GF-D8 (cell line): ENCODE measurements at places on chromosomes 2 and 18.

GRCh38 chr2:20484810-20485611, 38.1 kb downstream of the RHOB start:
- no peak for DNase-seq

- no peak for DNase-seq
Observed at GRCh38 chr18:36335476-36336279, 38.2 kb downstream of the FHOD3 start.

GRCh38 chr2:175418224-175418835, 236.8 kb upstream of the ATP5MC3 start:
- no peak for DNase-seq

DNA sequence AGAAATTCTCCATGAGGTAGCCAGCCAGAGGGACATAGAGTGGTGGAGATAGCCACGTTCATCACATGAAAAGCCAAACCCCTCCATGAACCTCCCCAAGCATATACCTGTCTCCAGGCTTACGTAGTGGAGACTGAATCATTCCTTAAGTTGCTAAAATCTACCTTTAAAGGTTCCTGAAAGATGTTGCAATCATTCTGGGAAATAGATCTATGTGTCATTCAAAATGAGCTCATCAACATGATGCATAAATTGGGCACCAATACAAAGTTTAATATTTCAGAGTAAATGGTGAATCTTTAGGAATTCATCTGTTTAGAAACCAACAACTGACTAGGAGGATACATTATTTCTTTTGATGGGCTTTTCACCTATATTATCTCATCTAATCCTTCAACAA, 362.6 kb upstream of the ID2 start:
- no peak for DNase-seq

- no peak for DNase-seq
Observed at GRCh38 chr18:76943542-76944339, 121.4 kb downstream of the ZNF236 start.

DNA sequence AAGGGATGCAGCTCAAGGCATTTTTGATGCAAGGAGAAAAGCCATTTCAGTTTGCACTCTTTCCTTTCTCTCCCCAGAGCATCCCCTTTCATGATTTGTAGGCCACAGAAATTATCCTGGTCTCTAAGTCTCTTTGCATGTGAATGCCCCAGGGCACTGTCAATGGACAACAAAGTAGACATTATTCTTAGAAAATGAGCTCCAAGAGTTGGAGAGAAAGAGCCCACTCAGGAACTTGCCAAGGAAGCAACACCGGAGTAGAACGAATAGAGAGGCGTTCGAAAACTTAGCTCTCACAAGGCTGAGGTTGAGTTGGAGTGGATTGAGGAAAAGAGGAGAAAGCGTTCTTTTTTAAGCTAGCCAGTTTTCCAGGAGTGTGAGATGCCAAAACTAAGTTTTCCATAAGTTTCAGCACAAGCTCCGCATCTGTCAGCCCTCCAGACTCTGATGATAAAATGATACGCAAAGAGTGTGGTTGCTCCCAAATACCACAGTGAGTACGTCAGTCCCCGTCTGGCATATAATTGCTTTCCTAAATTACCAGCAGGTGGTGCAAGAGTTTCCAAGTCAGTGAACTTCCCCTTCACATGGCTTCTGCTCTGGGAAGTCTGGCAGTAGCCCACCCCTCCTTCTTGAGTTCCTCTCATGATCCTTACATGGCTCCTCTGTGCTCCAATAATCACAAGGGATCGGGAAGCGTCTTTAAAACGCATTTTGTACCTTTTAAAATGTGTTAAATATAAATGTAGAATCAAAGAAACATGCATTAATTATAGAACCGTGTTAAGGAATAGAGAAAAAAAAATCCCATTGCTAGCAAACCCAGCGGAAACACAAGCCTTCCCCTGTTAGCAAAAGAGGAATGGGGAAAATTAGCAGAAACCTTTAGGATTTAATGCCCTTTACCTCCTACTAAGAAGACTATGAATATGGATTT, 1060.6 kb upstream of the FANCL start:
- peak; percentile 37 for DNase-seq

GRCh38 chr2:70988726-70989648, 5.7 kb downstream of the TEX261 start:
- no peak for DNase-seq

DNA sequence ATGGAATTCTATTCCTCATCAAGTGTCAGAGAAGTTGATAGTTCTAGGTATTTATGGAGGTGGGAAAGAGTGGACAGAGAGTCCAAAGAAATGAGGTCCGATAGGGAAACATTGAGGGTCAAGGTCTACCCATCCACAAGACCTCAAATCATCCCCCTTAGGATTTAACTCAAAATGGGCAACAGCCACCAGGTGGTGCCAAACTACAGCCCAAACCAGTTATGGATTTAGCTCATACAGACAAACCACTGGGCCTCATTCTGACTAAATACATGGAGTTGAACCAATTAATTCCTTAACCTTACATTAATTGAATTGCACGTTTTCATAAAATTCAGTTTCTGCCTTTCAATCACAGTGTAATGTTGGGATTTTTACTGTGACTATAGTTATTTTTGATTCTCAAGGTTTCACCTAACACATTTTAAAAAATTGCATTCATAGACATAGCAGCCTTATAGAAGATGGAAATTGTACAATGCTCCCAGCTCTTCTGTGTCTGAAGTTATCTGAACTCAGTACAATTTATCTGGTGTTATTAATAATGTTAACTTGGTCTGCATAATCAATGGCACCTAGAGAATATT, 98.2 kb upstream of the HNMT start:
- DNase-seq, result no peak

DNA sequence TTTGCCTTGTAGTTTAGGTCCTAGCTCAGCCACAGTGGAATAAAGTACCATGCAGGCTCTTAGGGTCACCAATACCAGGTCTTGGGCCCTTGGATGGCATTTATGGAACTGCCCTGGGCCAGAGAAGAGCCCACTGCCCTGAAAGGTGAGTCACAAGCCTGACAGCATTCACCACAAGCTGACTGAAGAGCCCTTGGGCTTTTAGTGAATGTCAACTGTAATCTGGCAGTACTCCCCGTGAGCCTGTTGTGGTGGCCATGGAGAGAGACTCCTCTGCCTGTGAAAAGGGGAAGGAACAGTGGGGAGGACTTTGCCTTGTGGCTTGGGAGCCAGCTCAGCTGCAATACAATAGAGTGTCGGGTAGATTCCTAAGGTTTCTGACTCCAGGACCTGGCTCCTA, 1389.7 kb downstream of the DSC3 start:
- DNase-seq, result no peak

DNA sequence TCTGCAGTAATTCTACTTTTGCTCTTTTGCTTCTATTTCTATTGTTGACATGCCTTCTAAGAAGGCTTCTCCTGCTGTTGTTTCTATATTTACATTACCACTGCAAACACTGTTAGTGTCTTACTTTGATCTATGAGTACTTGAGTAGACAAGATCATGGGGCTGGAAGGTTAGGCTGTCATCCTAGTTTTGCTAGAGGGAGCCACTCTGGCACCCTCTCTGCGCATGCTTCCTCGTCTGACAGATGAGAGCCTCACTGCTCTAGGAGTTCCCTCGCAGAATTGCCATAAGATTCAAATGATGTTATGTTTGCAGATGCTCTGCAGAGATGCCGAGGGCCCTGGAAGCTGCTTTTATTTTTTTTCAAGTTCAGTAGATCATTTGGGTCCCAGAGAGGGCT, 185.6 kb downstream of the RNF144A start:
- DNase-seq, result no peak

DNA sequence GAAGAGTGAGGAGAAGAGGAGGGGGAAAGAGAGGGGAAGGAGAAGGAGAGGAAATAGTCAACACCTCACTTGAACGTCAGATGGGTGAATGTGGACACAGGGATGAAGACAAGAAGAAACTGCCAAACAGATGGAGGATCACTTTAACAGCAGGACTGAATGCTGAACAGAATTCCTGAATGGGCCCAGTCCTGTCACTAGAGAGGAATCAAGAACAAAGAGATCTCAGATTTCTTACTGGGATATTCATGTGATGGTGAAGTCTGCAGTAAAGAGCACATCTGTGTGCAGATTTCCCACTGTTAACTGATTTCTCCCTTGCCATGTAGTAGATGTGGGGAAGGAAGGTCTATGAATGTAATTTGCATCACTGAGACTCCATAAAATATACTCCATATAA, 135.4 kb downstream of the L3MBTL4 start:
- no peak for DNase-seq

DNA sequence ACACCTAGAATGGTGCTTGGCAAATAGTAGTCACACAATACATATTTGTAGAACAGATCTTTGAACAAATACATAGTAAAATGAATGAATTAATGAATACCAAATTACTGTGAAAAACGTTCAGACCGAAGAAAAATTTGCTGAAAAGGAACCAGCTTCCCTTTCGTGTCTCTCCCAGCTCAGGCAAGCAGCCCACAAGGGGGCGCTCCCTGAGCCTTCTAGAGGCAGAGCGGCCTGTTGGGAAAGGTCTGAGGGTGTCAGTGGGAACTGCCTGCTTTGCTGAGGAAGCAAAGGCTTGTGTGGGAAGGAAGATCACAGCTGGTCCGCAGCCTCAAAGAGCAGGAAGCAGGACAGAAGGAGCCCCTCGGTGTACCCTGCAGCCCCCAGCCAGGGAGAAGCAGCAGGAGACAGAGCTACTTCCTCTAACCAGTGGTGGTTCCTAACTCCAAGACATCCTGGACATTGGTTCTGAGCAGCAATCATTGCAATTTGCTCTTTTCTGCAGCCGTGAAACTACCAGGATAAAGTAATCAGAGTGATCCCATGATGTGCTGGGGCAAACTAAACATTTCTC, 231.1 kb downstream of the ANKRD30B start:
- DNase-seq, result no peak
